H1 (cell line): ENCODE measurements at places on chromosomes 1 and 21.

- DNase-seq = no peak
Measured at GRCh38 chr1:119910618-119911017, 14.3 kb upstream of the ADAM30 start.

GRCh38 chr21:25459365-25459764, 147.9 kb downstream of the MRPL39 start:
- DNase-seq = no peak

- no peak for DNase-seq
Measured at GRCh38 chr1:95216292-95216990, 17.6 kb upstream of the RWDD3 start.

- peak; percentile 13 for DNase-seq
Measured at GRCh38 chr1:98661544-98662355, at the start of gene SNX7. TSS of gene SNX7 (plus strand) at chr1:98661721. CDS start at chr1:98661732, 11 bp downstream.

- no peak for DNase-seq
Measured at GRCh38 chr1:183597656-183598347, 7.5 kb upstream of the NCF2 start.

DNA sequence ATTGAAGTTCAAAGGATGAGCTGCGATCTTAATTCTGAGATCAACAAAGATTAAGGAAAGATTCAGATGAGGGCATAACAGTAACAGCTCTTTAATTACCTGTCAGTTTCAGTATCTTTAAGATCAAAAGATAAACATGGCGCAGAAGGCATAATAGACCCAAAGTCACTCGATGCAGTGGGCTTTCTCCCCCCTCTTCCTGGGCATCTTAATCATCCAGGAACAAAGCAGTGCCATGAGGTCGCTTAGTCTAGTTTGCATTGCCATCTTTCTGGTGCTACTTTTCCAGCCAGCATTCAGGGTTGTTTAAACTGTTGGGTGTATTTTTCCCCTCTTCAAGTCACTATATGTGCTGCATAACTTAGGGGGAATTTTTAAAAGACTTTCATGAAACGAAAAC, 72.3 kb downstream of the HUNK start:
- DNase-seq = no peak

DNA sequence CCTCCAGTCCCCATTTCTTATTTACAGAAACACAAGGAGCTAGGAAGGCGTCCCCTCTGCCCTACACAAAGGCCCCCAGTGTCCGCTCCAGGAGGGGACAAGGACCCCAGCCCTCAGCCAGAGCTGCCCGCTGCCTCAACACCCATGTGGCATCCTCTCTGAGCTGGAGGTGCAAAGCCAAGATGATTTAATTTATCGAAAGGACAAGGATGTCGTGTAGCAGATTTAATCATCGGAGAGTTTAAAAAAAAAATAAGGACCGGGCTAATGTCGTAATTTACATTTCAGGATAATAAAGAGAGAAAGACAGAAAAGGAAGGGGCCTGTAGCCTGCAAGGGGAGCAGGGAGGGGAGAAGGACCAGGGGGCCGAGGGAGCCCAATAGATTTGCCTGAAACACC, 68.3 kb upstream of the CASZ1 start:
- no peak for DNase-seq
